GOT3 (cell line): ENCODE measurements at places on chromosomes 12 and 14.

GRCh38 chr14:90871605-90872233 is 55.5 kb upstream of the TTC7B start:
- no peak for DNase-seq

DNA sequence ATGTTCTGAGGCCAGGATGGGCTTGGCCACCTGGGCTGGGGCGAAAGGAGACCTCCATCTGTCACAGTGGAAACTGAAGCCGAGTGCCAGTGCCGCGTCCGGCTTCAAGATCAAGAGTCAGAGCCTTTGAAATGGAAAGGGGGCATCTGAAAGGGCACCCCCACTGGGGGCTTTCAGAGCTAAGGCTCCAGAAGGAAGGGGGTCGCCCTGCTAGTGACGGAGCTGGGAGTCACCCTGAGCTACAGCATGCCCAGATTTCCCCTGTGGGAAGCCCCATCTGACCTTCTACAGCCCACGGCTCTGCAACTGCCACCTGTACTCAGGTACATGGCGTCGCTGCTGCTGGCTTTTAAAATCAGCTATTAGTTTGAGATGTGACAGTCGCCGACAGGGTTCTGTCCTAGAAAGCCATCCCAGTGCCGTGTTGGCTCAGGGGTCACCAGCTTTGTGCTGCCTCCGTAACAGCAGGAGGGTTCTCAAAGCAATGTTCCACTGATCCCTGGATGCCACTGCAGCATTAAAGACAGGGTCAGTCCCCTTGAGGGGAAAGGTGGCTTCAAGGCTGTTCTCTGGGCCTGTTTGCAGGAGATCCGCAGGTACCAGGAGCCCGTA is 31.5 kb downstream of the CCNK start:
- DNase-seq: no peak

DNA sequence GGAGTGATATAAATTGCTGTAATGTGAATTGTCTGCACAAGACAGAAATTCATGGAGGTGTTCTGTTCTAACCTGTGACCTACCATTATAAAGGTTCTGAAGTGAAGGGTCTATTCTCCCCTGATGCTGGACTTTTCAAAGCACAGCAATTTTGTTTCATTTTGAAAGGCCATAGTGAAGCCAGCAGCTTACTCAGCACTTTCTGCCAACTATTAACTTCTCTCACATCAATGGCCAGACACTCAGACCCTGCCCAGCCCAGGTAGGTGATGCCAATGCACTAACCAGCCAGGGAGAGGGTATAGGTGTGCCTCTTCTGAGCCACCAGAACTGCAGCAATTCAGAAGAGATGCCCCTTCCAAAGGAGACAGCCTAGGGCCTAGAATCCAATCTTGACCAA is 43.9 kb downstream of the SLC15A4 start:
- no peak for DNase-seq

DNA sequence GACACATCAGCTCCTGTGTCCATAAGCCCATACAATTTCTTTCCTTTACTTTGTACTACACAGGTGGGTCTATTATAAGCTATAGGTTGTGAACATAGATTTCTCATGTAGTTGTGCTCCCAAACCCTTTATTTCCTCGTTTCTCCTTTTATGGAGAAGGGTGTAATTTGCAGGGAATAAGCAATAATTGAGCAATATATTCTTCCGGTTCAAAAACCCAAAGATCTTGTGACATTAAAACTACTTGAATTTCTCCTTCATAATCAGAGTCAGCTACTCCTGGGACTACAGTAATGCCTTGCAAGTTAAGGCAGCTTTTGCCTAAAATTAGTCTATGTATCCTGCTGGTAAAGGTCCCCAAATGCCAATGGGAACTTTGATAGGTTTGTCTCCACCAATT is 19.1 kb upstream of the MAPKAPK5 start:
- DNase-seq: no peak

DNA sequence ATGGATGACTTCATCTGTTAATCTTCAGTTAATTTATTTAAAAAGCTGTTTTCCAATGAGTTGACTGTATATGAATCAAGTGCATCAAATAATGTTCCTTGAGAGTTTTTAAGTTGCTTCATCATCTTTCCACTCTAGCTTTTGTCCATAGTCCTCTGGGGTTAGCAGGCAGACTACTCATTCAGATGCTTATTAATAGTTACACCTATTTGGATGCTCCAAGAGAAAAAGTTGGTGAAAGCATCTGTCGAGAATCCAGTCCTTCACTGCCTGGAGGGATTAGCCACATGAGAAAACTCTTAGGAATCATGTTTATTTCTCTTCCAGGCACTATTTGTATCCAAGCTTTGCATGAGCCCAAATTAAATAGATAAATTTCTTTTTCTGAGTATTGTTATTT is 70.2 kb downstream of the DACT1 start:
- DNase-seq: no peak

- no peak for DNase-seq
Observed at GRCh38 chr12:51190820-51191219, 17.9 kb upstream of the TFCP2 start.

DNA sequence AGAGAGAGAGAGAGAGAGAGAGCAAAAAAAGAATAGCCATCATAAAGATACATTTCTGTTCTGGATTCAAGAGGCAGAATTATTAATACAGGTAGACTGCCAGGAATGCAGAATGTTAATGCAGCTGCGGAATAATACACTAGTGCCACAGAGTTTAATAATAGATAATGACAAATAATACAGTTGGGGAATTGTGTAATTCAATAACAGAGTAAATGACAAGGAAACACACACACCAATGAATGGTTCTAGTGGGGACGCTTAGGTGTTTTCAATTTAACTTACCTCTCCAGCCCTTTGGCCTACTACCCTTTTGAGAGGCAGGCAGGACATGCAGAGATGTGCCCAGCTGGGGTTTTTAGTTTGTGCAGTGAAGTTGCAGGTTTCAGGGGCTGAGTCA is 313.9 kb downstream of the NRXN3 start:
- no peak for DNase-seq

DNA sequence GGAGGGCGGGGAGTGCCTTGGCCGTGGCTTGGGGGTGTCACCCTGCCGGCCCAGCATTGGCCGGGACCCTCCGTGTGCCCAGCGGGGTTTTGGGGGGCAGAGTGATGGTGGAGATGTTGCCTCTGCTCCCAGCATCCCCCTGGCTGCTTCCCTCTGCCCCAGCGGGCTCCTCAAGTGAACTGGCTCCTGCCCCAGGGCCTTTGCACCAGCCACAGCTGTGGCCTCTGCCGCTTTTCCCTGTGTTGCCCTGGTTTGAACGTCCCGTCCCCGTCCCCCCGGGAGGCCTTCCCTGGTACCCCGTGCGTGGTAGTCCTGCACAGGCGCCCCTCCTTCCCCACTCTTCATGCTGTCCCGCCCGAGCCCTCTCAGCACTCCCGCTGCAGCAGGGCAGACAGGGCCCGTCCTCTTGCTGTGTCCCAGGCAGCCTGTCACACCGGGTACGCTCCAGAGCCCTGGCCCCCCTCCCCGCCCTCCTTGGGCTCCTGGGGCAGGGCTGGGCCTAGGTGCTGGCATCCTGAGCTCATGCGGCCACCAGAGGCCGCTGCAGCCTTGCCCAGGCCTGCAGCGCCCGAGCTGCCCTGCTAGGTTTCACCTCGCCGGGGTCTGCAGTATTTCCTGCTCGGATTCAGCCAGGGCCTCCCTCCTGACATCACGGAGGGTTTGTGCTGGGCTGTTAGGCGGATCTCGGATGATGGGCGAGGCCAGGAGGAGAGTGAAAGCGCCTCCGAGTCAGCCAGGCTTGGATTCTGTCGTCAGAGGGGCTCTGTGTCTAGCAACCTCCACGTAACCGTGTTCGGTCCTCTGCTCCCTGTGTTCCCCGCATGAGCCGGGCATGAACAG is 9.5 kb downstream of the NOC4L start:
- DNase-seq: no peak

DNA sequence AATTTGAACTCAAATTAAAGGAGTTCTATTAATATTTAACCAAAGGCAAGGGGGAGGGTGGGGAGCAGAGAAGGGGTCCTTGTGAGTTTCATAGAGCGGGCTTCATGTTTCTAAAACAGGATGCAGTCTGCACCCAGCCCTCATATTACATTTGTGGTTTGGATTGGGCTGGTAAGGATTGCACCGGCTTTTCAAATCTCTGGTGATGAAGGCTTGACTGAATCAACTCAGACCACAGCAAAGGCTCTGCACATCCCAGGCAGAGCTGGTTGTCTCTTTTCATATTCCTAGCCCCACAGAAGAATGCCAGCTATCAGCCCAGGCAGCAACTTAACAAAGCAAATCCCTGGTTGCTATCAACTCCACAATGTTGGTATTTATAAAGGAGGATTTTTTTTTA is 1221.4 kb downstream of the VRK1 start:
- DNase-seq: no peak

DNA sequence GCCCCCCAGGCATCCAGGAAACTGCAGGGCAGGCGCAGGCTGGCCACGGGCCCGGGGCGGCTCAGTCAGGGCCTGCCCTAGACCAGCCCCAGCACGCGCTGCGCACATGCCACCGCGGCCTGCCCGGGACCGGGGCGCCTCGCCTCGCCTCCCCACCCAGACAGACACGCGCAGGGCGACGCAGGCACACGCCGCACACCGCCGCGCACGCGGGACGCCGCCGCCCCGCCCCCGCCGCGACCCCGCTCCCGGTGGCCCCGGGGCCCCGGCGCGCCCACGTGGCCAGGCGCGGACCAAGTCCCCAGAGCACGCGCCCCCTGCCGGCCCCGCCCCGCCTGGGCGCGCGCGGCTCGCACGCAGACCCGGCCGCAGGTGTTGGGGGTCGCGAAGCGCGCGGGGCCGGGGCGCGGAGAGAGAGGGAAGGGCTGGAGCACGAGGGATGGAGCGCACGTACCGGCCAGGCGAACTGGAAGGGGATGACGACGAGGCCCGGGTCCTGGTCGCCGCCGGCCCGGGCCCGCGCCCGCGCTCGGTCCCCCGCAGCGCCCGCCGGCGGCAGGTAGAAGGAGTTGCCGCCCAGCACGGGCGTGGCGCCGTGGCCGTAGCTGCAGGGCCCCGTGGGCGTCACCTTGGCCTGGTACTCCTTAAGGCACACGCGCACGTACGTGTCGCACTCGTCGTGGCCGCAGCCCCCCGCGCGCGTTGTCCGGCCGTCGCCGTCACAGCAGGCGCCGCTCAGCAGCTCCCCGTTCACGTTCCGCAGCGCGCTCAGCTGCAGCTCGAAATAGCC is 1.1 kb downstream of the JAG2 start:
- no peak for DNase-seq
